ENCODE measurements at places on chromosomes 1 and 21. TPM values are rescaled to one million over a fixed set of nuclear protein-coding genes. Genes with fewer than 3 reads are reported as not detected.

CD1E gene
- not detected for total RNA-seq

IL19 gene
- not detected for total RNA-seq

NTRK1 gene
- total RNA-seq: under 0.01 TPM

TRIM17 gene
- total RNA-seq: not detected

DNAJC28 gene
- 1.3 TPM for total RNA-seq

GJA4 gene
- 45.5 TPM for total RNA-seq

SNX7 gene
- total RNA-seq: 54.9 TPM

TMEM82 gene
- total RNA-seq: not detected

S100A14 gene
- total RNA-seq: not detected

MYOG gene
- total RNA-seq: not detected

VAMP3 gene
- total RNA-seq: 95.0 TPM

TDRD5 gene
- not detected for total RNA-seq

PROK1 gene
- total RNA-seq: not detected

QSOX1 gene
- total RNA-seq: 164 TPM

AMY1A gene
- total RNA-seq: not detected

NUDT4B gene
- 20.1 TPM for total RNA-seq

DTL gene
- total RNA-seq: 21.9 TPM

LPAR3 gene
- total RNA-seq: 0.15 TPM

SPRR5 gene
- not detected for total RNA-seq

KRTAP7-1 gene
- not detected for total RNA-seq

LORICRIN gene
- total RNA-seq: not detected

KCNJ9 gene
- not detected for total RNA-seq

C1orf21 gene
- total RNA-seq: 7.9 TPM

COL9A2 gene
- under 0.01 TPM for total RNA-seq

DMBX1 gene
- not detected for total RNA-seq

TTC22 gene
- total RNA-seq: not detected

TGFB2 gene
- 6.8 TPM for total RNA-seq

LENEP gene
- total RNA-seq: not detected

Measured in epithelial cell of umbilical artery (primary cell).